ENCODE measurements at places on chromosomes 12 and 14.

- DNase-seq: no peak
Observed at GRCh38 chr12:65367396-65367795, 88.9 kb downstream of the MSRB3 start.

DNA sequence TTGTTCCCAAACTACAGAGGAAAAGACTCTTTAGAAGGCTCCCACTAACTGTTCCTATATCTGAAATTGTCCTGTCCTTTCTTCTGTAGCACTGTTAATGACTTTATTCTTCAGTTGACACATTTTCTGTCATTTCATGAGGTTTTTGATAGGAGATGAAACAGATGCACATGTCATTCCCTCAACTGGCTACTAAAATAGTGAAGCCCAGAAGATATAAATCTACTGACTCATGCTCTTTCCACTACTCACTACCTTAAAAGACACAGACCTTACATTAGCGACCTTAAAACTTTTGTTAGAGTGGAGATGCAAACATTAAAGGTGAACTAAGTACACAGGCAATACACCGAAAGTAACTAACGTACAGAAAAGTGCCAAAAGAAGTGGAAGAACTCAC is 59.5 kb upstream of the ANKS1B start:
- no peak for DNase-seq

DNA sequence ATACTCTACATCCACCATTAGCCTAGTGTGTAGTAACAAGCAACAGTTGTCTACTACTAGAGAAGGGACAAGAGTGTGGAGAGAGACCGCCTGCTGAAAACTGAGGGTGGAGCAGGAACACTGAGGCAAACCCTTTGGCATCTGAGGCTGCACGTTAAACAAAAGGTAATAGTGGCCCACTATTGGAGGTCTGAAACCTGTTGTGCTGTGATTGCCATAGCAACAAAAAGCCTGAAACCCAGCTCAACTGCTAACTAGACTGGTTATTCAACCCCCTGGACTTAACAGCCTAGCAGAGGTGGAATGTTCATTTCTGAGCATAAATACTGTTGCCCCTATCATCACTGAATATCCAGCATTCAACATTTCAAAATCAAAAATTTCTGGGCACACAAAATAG is 43.0 kb downstream of the PPP4R4 start:
- no peak for DNase-seq

- no peak for DNase-seq
Observed at GRCh38 chr12:2633176-2633824, 161.5 kb upstream of the FKBP4 start.

DNA sequence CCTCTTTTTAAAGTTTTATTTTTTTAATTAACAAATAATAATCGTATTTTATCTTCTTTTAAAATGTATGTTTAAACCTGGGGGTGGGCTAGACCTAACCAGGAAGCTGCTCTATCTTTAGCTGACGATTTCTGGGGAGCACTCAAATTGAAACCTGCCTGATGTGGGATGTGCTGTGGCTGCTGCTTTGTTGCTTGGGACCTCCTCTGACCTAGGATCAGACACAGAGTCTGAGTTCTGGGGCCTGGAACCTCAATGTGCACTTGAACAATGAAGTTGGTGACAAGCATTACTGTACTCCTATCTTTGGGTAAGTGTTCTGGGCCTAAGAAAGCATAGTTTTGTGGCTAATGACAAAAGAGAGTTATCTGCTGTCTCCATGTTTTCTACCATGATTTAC is 386.7 kb downstream of the DAD1 start:
- no peak for DNase-seq

GRCh38 chr12:71128191-71128788 is 29.5 kb downstream of the TSPAN8 start:
- no peak for DNase-seq

GRCh38 chr12:120659151-120659525 is 18.7 kb downstream of the CABP1 start:
- no peak for DNase-seq

GRCh38 chr12:129372876-129373275 is 519.6 kb downstream of the GLT1D1 start:
- no peak for DNase-seq

DNA sequence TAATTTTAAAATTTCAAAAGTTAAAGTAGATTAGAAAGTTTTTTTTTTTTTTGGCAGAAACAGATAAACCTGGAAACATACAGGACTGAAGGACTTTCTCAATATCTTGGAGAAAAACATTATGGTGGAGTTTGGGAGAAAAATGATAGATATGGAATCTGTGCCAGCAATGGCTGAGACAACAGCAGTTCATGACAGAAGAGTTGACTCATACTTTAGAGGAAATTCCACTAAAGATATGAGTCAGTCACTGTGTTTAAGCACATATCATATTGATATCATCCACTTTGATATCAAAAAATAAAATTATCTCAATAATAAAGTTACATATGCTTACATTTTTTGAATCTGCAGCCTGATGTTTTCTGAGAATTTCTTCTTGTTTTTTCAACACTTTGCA is 193.9 kb upstream of the OR4E1 start:
- no peak for DNase-seq

DNA sequence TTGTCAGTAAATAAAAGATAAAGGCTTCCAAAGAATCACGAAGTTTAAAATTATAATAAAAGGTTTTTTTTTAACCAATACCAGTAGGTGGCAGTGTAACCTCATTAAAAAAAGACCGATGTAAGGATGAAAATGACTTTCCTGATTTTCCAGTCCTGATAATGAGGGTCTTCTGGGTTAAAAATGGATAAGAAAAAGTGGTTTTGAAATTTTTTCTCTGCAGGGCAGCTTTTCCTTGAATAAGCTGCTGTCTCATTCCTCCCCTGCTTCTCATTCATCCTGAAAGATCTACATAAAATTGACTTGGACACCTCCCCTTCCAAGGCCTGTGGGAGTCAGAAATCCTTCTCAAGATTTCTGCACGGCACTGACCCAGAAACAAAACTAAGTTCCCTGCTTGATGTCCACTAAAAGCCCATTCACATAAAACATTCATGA is 58.9 kb upstream of the FBXO33 start:
- DNase-seq: no peak

Data from HuH-7 (cell line).